ENCODE measurements at places on chromosomes 11 and 22.

DNA sequence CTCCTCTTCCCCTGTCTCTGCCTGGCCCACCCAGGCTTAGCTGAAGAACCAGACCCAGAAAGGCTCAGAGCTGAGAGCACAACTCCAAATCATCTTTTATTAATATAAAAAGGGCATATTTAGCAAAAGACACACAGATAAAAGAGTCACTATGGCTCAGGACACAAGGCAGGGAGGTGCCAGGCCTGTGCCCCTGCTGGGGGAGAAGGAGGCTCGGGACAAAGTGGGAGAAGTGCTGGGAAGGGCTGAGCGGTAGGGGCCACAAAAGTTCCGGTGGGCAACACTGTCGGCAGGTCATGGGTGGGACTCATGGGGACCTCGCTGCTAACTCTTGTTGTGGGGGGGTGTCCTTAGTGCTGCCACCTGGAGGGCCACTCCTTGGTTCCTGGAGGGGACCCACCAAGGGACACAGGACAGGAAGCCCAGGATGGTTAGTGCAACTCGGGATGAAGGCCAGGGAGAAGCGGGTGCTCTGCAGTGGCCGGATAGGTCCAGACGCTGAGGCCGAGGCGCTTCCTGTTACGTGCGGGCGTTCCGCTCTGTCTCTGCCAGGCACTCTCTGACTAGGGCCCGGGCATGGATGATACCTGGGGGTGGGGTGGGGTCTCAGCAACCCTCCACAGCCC lies 1.4 kb upstream of the PITPNM1 start:
- DNase-seq, result no peak

- DNase-seq, result no peak
These were observed 28.3 kb upstream of the USP47 start for GRCh38 chr11:11813288-11813962.

DNA sequence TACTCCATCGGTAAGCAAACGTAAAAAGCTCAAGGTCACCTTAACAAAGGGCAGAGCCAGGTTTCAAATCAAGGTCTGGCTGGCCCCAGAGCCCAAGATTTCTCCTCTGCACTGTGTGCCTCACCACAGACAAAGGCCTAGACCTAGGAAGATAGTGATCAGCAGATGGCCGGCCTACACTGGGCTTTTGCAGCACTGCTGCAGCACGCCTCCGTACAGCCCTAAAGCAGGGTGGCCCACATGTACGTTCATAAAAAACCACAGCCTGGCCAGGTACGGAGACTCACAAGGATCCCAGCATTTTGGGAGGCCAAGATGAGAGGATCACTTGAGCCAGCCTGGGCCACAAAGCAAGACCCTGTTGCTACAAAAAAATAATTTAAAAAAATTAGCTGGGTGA lies 106.3 kb upstream of the PITPNB start:
- no peak for DNase-seq

DNA sequence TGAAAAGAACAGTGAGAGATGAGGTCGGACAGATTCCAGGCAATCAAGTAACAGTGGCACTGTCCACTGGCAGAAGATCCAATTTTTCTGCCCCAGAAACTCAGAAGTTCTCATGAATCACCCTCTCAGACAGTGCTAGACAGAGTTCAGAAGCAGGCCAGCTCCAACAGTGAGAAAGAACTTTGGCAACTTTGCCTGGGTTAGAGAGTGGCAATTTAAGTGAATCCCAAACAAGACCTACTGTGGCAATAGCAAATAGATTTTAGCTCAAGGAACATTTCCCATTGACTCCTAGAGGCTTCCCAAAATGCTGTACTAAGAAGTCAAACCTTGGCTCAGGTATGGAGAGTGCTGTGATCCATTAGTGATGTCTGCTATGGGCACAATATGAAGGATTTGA lies 12.3 kb downstream of the CD44 start:
- no peak for DNase-seq

DNA sequence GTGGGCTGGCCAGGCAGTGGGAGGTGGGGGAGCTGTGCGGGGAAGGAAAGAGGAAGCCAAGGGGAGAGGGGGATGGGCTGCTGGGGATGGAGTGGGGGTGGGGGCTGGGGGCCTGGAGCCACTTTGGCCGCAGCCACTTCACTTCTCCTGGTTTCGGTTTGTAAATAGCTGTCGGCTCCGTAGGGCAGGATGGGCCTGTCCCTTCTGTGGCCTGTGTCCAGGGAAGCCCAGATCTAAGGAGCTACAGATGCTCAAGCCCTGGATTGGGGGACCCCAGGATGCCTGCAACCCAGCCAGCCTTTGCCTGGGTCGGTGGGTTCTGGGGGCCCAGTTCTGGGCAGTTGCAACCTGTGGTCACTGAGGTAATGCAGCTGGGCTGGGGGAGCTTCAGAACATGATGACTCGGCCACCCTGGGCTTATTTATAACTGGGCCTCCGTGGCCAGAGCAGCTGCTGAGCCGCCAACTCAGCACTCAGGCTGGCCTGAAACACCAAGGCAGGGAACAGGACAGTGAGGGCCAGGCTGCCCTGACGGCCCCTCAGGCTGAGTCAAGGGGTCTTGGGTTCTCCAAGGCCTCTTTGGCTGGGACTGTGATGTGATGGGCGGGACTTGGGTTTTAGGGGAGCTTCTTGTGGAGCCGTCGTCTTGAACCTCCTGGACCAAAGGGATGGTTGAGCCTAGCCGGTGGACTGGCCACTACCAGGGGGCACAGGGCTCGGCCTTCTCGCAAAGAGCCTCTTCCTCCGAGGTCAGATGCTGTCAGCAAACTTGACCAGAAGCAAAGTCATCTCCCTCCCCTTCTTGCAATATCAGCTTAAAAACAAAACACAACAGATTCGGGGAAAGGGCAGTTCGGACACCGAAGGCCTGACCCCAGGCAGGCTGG lies 15.0 kb upstream of the SLC39A13 start:
- DNase-seq, result no peak

GRCh38 chr11:134843020-134843419 lies 431.0 kb upstream of the B3GAT1 start:
- DNase-seq, result no peak
